ENCODE measurements at places on chromosomes 2 and 18.

DNA sequence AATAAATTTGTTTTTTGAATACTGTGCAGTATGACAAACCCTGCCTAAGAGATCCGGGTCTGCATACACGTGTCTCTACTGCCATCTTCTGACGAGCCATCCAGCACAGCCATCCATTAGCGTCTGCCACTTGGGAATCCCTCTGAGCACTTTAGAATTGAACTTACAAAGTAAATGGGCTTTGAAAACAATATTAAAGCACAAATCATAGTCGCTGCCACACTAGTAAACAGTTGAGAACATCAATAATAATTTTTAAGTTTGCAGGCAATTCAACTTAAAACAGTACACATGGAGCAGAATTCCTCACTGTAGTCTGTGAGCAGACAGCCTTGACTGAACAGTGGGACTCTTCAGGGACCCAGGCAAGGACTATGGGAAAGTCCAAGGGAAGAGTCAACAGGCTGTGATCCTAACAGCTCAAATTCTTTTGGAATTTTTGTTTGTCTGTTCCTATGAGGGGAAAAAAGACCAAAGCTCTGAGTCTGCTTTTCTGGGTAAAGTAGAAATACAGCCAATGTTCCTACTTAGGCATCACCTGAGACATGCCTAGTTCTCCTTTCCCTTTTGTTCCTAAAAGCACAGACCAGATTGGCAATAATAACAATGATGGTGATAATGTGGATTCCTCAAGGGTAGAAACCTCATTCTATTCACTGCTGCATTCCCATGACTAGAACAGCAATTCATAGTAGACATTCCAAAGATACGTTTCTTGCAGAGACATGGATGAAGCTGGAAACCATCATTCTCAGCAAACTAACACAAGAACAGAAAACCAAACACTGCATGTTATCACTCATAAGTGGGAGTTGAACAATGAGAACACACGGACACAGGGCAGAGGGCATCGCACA, 92.9 kb downstream of the MREG start:
- DNase-seq = no peak

GRCh38 chr2:71697106-71698004, 244.0 kb downstream of the DYSF start:
- no peak for DNase-seq

DNA sequence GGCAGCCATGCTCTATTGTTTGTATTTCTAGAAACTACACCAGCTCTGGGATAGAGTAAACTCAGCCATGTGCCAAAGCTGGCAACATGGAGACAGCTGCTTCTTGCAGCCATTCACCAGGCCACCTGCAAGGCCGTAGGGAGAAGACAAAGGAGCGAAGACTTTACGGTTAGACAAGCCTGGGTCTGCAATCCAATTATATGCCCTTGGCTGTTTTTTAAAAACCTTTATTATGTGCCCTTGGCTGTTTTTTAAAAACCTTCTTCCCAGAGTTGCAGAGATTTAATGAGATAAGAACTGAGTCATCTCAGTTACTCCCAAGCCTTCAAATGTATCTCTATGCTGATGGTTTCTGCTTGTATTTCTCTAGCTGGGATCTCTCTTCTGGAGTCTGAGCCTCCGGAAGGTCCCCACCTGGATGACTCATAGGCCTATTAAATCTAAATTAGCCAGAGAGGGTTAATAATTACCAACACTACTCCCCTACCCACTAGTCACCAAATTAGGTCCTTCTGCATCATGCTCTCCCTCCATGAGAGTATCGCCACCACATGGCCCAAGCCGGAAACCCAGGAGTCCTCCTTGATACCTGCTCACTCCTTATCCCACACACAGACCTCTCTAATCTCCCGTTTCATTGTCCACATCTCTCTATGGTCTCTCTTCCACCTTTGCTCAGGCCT, 17.5 kb upstream of the DPP4 start:
- DNase-seq = no peak

GRCh38 chr2:28970464-28971160, 10.5 kb upstream of the TOGARAM2 start:
- no peak for DNase-seq

- no peak for DNase-seq
Measured at GRCh38 chr2:73730810-73731209, 6.3 kb downstream of the TPRKB start.

GRCh38 chr2:217035967-217036366, 176.1 kb upstream of the TNP1 start:
- no peak for DNase-seq

DNA sequence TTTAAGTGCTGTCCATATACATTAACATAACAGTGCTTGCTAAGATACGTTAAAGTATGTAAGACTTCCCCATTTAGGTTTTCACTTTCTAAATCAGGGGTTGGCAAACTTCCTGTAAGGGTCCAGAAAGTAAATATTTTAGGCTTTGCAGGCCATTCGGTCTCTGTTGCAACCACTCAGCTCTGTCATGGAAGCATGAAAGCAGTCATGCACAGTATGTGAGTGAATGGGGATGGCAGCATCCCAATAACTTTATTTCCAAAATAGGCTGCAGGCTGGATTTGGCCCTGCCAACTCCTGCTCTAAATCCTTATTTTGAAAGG, 128.7 kb downstream of the PLA2R1 start:
- DNase-seq = no peak

- DNase-seq = no peak
Measured at GRCh38 chr2:201414099-201415023, 36.9 kb downstream of the TRAK2 start.

GRCh38 chr18:29616867-29617266, 1425.7 kb downstream of the DSC3 start:
- no peak for DNase-seq

- DNase-seq = no peak
Measured at GRCh38 chr2:16393500-16394071, 272.0 kb downstream of the CYRIA start.

GRCh38 chr18:58520969-58521368, 107.9 kb downstream of the ALPK2 start:
- DNase-seq = no peak

- DNase-seq = no peak
Measured at GRCh38 chr2:105910497-105911238, 166.0 kb downstream of the NCK2 start.

Measured in activated CD4-positive, CD25-positive, alpha-beta regulatory T cell treated with anti-CD3 and anti-CD28 coated beads, Interleukin-2, amount 50 U/mL, for 72 hours (primary cell).